B cell (primary cell): ENCODE measurements at places on chromosomes 5 and 9. TPM values are rescaled to one million over a fixed set of nuclear protein-coding genes. Genes with fewer than 3 reads are reported as not detected.

DNA sequence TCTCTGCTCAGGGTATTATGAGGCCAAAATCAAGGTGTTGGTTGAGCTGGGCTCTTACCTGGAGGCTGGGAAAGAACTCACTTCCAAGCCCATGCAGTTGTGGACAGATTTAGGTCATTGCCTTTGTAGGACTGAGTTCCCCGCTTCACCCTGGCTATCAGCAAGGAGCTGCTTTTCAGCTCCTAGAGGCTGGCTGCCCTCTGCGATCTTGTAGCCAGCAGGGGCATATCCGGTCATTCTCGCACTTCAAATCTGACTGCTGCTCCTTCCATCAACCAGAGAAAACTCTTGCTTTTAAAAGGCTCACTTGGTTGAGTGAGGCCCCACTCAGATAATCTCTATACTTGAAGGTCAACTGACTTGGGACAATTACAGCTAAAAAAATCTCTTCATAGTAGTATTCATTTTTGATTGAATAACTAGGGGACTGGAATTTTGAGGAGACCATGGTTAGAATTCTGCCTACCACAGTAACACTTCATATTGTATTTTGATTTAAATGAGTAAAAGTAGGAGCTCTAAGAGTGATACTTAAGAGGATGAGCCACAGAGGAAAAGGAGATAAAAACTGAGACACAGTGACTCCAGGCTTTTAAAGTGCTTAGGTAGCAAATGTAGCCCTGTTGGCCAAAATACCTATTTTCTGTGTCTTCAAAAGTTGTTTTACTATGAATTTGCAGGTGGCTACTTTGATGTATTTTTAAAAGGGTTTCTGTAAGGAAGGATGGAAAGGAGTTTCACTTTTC, 137.4 kb downstream of the CD180 start:
- no peak overlapping the region for H3K4me3 ChIP-seq
- H3K27me3 ChIP-seq: no peaks in the 10 kb centered on the region
- H3K36me3 ChIP-seq: no peaks in the 10 kb centered on the region
- DNase-seq: no peak
- H3K27ac ChIP-seq: no peak overlapping the region

The CTXN3 gene
- polyA plus RNA-seq: not detected in 2 replicates

GRCh38 chr9:37466037-37466709, 923 bp upstream of the ZBTB5 start:
- H3K36me3 ChIP-seq: no peaks in the 10 kb centered on the region
- peaks cover 27% of the 10 kb centered on the region for H3K4me1 ChIP-seq
- peak overlapping the region; percentile 99 for H3K4me3 ChIP-seq
- H3K27me3 ChIP-seq: no peaks in the 10 kb centered on the region
- H3K27ac ChIP-seq: peak overlapping the region; percentile 93
- no peak for DNase-seq

DNA sequence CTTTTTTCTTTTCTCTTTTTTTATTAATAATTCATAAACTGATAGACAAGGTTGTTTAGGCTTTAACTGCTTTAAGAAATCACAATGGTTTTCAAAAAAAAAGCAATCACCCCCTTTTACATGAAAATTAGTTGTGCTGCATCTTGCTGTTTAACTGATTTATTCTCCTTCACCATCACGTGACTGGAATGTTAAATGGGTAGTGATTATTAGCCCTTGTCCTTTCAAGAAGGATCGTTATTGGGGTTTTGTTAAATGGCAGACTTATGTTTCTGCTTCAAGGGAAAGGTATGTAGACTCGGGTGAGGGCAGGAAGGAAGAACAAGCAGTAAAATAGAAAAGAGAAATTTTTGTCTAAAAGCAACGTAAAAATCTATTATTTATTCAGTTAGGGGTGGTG, 175.6 kb upstream of the TLE4 start:
- no peak overlapping the region for H3K4me3 ChIP-seq

GRCh38 chr5:27191786-27192510, 153.6 kb upstream of the CDH9 start:
- no peaks in the 10 kb centered on the region for H3K36me3 ChIP-seq
- no peak for DNase-seq

- no peaks in the 10 kb centered on the region for H3K27me3 ChIP-seq
- H3K27ac ChIP-seq: no peak overlapping the region
- DNase-seq: no peak
- H3K36me3 ChIP-seq: no peaks in the 10 kb centered on the region
- no peaks in the 10 kb centered on the region for H3K4me1 ChIP-seq
- H3K4me3 ChIP-seq: no peak overlapping the region
Observed at GRCh38 chr5:156208271-156208670, 118.7 kb upstream of the SGCD start.

- no peaks in the 10 kb centered on the region for H3K36me3 ChIP-seq
- H3K27me3 ChIP-seq: no peaks in the 10 kb centered on the region
- H3K27ac ChIP-seq: no peak overlapping the region
- no peak overlapping the region for H3K4me3 ChIP-seq
Observed at GRCh38 chr5:144421411-144421810, 250.7 kb downstream of the KCTD16 start.

The RNF38 gene
- 25.2 and 36.8 TPM in 2 replicates for polyA plus RNA-seq

GRCh38 chr5:67426961-67427849, 230.6 kb upstream of the CD180 start:
- H3K27me3 ChIP-seq: no peaks in the 10 kb centered on the region
- H3K4me1 ChIP-seq: no peaks in the 10 kb centered on the region
- no peak overlapping the region for H3K4me3 ChIP-seq
- no peak for DNase-seq
- H3K27ac ChIP-seq: no peak overlapping the region

- H3K36me3 ChIP-seq: no peaks in the 10 kb centered on the region
- no peak overlapping the region for H3K27ac ChIP-seq
- no peaks in the 10 kb centered on the region for H3K27me3 ChIP-seq
- DNase-seq: no peak
- H3K4me3 ChIP-seq: no peak overlapping the region
Observed at GRCh38 chr9:121720311-121721057, 69.0 kb downstream of the DAB2IP start.

The GARIN3 gene
- not detected in 2 replicates for polyA plus RNA-seq

- H3K36me3 ChIP-seq: no peaks in the 10 kb centered on the region
- no peaks in the 10 kb centered on the region for H3K27me3 ChIP-seq
- no peak for DNase-seq
- H3K27ac ChIP-seq: no peak overlapping the region
Observed at GRCh38 chr9:121935739-121936138, 157.4 kb downstream of the TTLL11 start.

DNA sequence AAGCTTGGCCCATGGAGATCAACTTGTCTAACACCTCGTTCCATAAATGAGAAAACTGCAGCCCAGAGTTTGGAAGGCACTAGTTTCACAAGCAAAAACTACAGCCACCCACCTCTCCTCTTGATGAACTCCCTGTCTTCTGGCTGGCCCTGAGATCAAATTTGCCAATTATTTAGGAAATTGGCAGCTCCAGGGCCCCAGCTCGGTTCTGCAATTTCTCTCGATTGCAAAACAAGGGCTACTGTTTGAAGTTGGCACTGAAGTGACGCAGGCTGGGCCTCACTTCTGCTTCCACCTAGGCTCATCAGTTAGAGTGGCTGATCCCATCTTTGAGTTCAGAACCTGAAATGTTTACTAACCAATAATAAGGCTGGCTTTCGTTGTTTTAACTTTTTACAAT, 3.7 kb upstream of the GPX3 start:
- H3K36me3 ChIP-seq: no peaks in the 10 kb centered on the region
- no peaks in the 10 kb centered on the region for H3K27me3 ChIP-seq
- no peak for DNase-seq
- H3K4me3 ChIP-seq: no peak overlapping the region
- peaks cover 15% of the 10 kb centered on the region for H3K4me1 ChIP-seq

DNA sequence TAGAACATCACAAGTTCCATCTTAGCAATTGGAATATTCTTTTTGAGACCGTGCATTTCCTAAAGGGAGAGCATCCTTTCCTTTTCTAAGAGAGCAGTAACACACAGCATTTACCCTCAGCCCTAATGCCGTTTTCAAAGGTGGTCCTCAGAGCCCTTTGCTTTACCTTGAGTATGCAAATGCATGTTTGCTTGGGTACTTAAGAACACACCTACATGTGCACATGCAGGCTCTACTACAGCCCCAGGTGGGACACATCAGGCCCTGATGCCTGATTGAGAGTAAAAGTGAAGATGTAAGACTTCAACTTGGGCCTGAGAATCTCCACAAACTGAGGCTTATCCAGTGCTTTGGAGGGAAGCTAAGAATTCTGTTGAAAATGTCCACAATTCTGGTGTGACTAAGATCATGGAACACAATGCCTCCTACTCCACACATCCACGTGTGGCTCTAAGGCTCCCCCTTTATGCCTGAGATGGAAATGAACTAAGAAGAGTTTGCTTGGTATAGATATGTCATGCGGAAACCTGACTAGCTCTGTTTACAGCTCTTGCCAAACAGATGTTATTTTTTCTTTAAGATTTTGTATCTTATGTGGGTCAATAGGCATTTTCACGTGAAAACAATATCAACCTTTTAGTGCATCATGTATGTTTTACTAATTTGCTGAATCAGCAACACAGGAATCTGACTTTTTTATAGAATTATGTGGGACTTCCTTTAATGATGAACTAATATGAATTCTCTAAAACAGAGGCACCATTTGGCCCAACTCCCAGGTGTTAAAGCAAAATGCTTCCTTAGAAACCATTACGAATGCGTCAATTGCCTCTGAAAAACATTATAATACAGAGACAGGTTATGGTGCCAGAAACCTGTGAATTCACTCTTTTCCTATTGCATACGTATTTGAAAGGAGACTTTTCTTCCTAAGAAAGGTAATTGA, 48.9 kb upstream of the SLC2A8 start:
- no peaks in the 10 kb centered on the region for H3K36me3 ChIP-seq
- no peak overlapping the region for H3K27ac ChIP-seq
- no peak overlapping the region for H3K4me3 ChIP-seq
- peaks cover 5% of the 10 kb centered on the region for H3K27me3 ChIP-seq
- no peaks in the 10 kb centered on the region for H3K4me1 ChIP-seq

DNA sequence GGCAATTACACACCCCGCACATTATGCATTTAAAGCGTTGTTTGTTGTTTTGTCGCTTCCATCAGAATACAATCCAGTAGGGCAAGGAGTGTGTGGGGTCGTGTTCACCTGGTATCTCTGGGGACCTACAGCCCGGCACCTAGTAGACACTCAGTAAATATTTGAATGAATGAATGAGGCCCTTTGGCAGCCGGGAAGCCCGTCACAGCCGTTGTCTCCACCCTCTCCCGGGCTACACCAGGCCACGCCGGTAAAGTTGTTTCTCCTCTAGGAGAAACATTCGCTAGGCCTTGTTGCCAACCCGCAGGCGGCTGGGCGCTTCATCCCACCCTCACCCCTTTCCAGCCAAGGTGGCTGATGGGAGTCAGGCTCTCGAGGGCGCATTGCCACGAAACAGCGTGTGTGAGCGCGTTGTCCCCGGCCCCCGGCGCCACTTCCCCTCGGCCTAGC, 876 bp upstream of the JAK2 start:
- H3K27me3 ChIP-seq: no peaks in the 10 kb centered on the region
- H3K36me3 ChIP-seq: no peaks in the 10 kb centered on the region
- peak overlapping the region; percentile 72 for H3K4me3 ChIP-seq

- DNase-seq: no peak
- H3K27me3 ChIP-seq: no peaks in the 10 kb centered on the region
- H3K36me3 ChIP-seq: no peaks in the 10 kb centered on the region
- no peak overlapping the region for H3K4me3 ChIP-seq
- no peaks in the 10 kb centered on the region for H3K4me1 ChIP-seq
- no peak overlapping the region for H3K27ac ChIP-seq
Observed at GRCh38 chr5:57828221-57828620, 345.6 kb upstream of the ACTBL2 start.

DNA sequence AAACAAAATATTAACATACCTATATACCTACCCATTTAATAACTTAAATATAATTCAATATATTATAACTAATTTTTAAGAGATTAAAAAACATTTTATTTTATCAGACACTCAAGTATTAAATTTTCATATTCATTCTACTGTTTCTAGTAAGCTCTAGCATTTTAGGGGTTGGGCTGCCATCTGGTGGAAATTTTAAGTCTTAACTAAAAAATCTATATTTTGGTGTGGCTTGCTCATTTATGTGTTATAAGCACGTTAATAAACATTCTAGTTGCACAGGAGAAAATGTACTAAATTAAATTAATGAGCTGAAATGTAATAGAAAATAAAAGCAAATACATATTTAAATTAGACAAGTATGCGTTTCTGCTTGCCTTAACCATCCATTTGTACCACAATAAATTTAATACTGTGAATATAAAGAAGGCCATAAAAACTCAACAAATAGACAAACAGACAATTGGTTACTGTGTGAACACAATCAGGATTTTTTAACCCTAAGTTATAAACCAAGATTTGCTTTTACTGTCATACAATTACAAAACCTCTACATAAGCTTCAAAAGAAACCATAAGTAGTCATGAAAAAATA, 1728.3 kb upstream of the CDH9 start:
- no peaks in the 10 kb centered on the region for H3K4me1 ChIP-seq
- DNase-seq: no peak
- no peaks in the 10 kb centered on the region for H3K27me3 ChIP-seq
- no peak overlapping the region for H3K4me3 ChIP-seq
- no peak overlapping the region for H3K27ac ChIP-seq

The NME5 gene
- not detected in 2 replicates for polyA plus RNA-seq

- no peaks in the 10 kb centered on the region for H3K27me3 ChIP-seq
- H3K4me1 ChIP-seq: peaks cover 27% of the 10 kb centered on the region
- H3K36me3 ChIP-seq: no peaks in the 10 kb centered on the region
- no peak overlapping the region for H3K4me3 ChIP-seq
Observed at GRCh38 chr5:6730407-6730806, 17.2 kb downstream of the TENT4A start.

The MSX2 gene
- polyA plus RNA-seq: not detected in 2 replicates

GRCh38 chr5:158320934-158321333, 462.0 kb upstream of the CLINT1 start:
- no peak for DNase-seq
- H3K36me3 ChIP-seq: no peaks in the 10 kb centered on the region
- H3K4me1 ChIP-seq: no peaks in the 10 kb centered on the region
- H3K4me3 ChIP-seq: no peak overlapping the region
- no peak overlapping the region for H3K27ac ChIP-seq

GRCh38 chr5:37198061-37198460, 51.1 kb downstream of the CPLANE1 start:
- peak overlapping the region; percentile 56 for H3K4me3 ChIP-seq
- DNase-seq: no peak
- no peaks in the 10 kb centered on the region for H3K36me3 ChIP-seq
- peaks cover 12% of the 10 kb centered on the region for H3K4me1 ChIP-seq
- no peaks in the 10 kb centered on the region for H3K27me3 ChIP-seq
- H3K27ac ChIP-seq: peak overlapping the region; percentile 52

- no peak overlapping the region for H3K27ac ChIP-seq
- no peaks in the 10 kb centered on the region for H3K36me3 ChIP-seq
- no peak for DNase-seq
- peaks cover 8% of the 10 kb centered on the region for H3K4me1 ChIP-seq
Observed at GRCh38 chr5:6710070-6710469, 3.2 kb upstream of the TENT4A start.

GRCh38 chr5:176545737-176546509, 3.2 kb upstream of the CDHR2 start:
- no peaks in the 10 kb centered on the region for H3K27me3 ChIP-seq
- H3K4me3 ChIP-seq: no peak overlapping the region
- no peak overlapping the region for H3K27ac ChIP-seq
- peaks cover 40% of the 10 kb centered on the region for H3K4me1 ChIP-seq
